ENCODE measurements at places on chromosomes 1 and 21. TPM values are rescaled to one million over a fixed set of nuclear protein-coding genes. Genes with fewer than 3 reads are reported as not detected.

DNASE2B gene
- polyA plus RNA-seq, result not detected

DNA sequence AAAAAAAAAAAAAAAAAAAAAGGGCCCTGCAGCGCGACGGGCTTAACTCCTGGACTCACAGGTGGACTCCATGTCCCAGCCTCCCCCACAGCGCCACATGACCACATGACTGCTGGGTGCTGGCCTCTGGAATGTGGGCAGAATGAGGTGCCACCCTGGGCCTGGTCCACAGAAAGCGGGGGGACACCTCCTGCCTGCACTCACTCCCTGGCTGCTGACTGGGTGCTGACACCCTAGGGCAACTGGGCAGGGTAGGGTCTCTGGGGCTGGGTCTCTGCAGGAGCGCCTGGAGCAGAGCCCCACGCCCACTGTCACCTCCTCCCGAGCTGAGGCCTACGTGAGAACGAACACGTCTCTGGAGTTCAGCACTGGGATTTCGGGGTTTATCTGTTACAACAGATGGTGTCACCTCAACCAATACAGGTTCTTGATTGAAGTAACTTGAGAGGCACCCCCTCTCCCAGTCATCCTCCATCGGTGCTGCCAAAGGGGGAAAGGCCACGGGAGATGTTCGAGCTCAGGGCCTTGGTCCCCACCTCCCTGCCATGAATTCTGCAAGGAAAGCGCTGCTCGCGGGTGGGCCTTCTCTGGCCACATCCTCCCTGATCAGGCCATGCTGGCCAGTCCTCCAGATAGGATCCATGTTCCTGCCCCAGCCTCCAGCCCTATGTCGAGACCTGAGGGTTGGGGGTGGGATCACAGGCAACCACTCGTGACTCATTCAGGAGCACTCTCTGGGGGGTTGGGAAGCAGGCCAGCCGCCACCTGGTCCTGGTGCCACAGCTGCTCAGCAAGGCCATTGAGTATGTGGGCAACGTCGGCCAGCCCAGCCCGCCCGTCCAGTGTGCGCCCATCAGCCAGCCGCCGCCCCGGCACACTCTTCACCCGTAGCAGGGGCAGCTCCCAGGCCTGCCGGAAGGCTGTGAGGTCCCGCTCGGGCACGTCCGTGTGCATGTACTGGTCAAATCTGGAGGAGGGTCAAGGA lies 5.4 kb downstream of the CPLANE2 start:
- DNase-seq, result no peak

- DNase-seq, result no peak
Measured at GRCh38 chr1:212203630-212204029, 81.6 kb upstream of the PPP2R5A start.

GRCh38 chr21:42388740-42389448 lies 7.0 kb downstream of the TMPRSS3 start:
- no peak for DNase-seq

DNA sequence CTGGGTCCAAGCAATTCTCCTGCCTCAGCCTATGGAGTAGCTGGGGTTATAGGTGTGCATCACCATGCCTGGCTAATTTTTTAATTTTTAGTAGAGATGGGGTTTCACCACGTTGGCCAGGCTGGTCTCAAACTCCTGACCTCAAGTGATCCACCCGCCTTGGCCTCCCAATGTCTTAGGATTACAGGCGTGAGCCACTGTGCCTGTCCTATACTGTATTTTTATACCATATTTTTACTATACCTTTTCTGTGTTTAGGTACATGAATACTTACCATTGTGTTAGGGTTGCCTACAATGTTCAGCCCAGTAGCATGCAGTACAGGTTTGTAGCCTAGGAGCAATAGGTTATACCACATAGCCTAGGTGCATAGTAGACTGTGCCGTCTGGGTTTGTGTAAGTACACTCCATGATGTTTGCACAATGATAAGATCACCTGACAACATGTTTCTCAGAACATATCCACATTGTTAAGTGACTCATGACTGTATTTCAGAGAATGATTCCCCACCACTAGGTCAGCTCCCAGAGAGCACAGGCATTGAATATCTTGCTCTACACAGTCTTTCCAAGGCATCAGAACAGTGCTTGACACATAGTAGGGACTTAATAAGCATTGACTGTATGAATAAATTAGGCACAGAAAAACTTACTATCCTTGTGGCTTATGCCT lies 6.0 kb upstream of the CITED4 start:
- DNase-seq, result no peak

DNA sequence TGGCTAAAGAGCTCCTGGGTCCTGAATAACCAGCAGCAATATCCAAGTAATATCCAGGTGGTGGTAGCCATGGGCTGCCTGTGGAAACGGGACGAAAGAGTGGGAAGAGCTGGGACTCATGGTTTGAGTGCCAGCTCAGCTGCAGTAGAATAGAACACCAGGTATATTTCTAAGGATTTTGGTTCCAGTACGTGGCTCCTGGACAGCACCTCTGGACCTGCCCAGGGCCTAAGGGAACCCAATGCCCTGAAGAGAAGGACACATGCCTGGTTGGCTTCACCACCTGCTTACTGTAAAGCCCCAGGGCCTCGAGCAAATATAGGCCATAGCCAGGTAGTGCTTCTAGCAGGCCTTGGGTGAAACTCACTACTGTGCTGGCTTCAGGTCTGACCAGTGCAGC lies 566.7 kb downstream of the KIF26B start:
- DNase-seq, result no peak

COL9A2 gene
- 17.6 TPM for polyA plus RNA-seq

DNA sequence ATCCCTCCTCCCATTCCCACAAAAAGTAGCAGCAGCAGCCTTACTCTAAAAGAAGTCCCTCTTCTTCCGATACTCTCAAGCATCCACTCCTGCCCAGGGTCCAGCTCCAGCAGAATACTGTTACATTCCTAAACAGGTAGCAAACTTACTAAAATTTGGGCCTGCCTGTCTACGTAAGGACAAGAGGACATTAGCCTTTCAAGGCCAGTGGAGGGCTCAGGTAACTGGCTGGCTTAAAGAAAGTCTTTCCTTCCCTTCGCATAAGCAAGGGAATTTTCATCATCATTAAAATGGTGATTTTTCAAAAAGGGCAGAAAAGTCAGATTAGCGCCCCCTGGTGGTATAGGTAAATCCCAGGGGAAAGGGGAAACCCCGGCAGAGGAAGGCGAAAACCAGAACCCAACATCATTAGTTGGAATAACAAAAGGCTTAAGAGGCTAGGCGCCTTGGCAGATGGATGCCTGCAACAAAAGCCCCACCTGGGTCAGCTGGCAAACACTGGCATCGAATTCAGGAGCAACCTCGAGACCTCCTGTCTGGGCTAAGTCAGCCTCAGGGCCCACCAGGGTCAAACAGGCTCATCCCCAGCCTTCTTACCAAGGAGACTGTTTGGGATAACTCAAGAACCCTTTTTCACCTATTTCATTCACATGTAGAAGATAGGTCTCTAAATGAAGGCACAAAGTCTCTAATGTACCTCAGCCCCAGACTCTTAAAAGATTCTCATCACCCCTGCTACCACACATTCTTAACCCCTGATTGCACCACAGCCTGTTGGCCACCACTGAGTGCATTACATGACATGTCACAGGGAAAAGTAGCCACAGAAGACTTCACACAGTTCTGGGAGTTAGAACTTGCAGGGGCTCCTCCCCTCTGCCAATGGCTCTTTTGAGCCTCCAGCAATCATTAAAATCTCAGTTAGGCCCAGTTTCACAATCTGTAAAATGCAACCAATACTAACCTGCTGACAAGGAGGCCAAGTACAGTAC lies 36.7 kb downstream of the ERI3 start:
- peak; percentile 11 for DNase-seq

GRCh38 chr1:18668046-18668445 lies 37.4 kb downstream of the PAX7 start:
- DNase-seq, result no peak

DDAH1 gene
- polyA plus RNA-seq, result 94.3 TPM

TSPAN2 gene
- 10.4 TPM for polyA plus RNA-seq

DNA sequence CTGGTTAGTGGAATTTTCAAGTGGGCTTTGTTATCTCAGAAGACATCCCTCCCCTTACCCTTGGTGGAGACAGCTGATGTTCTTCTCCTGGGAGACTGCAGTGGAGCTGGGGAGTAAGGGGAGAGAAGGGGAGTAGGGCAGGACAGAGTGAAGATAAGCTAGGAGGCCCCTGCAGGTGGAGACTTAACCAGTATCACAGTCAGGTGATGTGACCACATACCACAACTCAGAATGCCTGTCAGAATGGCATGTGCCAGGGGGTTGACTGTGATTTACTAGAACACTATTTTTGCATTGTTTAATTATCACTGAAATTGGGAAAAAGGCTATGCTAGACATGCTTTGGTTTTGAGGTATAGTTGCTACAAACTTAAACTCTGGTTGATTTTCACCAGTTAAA lies 124.6 kb downstream of the NRDC start:
- DNase-seq, result no peak

- no peak for DNase-seq
Measured at GRCh38 chr1:26020941-26021646, 481 bp upstream of the EXTL1 start.

DPT gene
- polyA plus RNA-seq, result 0.78 TPM

DNA sequence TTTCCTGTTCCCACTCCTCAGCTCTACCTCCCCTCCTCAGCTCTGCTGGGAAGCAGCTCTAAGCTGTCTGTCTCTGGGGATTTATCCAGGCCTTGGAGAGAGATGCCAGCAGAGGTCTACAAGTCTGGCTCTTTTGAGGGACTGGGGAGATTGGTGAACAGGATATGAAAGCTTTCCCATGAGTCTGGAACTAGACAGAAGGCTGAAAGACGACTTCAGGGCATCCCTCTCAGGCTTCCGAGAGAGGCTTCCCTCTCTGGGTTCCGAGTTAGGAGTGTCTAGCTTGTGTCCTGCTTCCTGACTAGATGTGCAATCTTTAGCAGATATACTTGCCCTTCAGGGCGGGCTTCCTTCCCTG lies 733 bp downstream of the TMEM35B start:
- peak; percentile 7 for DNase-seq

GRCh38 chr1:20634065-20634593 lies 871 bp downstream of the PINK1 start:
- peak; percentile 7 for DNase-seq

NEGR1 gene
- 3.3 TPM for polyA plus RNA-seq

TNFAIP8L2 gene
- 1.9 TPM for polyA plus RNA-seq

ZNF593OS gene
- polyA plus RNA-seq, result 1.0 TPM

DNA sequence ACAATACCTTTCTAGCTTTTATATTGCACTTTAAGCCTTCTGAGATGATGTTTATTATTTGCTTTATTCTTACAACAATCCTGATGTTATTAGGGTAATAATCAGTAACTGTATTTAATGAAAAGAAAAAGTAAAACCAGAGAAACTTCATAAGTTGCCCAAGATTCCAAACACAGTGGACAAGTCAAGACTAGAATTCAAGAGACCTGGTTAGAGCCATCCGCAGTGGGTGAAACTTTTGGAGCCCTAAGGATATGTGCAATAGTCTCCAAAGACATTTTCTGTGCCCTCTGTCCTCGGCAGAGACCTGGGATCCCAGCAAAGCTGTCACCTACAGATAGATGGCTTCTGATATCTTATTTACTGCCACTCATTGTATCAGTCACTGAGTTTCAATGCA lies 106.8 kb upstream of the DPT start:
- DNase-seq, result no peak

GRCh38 chr1:210677533-210677932 lies 348.8 kb downstream of the HHAT start:
- DNase-seq, result no peak

- no peak for DNase-seq
Measured at GRCh38 chr1:197453376-197454058, 185.5 kb downstream of the CRB1 start.

PLD5 gene
- 0.33 TPM for polyA plus RNA-seq

PDPN gene
- polyA plus RNA-seq, result 53.2 TPM

DNA sequence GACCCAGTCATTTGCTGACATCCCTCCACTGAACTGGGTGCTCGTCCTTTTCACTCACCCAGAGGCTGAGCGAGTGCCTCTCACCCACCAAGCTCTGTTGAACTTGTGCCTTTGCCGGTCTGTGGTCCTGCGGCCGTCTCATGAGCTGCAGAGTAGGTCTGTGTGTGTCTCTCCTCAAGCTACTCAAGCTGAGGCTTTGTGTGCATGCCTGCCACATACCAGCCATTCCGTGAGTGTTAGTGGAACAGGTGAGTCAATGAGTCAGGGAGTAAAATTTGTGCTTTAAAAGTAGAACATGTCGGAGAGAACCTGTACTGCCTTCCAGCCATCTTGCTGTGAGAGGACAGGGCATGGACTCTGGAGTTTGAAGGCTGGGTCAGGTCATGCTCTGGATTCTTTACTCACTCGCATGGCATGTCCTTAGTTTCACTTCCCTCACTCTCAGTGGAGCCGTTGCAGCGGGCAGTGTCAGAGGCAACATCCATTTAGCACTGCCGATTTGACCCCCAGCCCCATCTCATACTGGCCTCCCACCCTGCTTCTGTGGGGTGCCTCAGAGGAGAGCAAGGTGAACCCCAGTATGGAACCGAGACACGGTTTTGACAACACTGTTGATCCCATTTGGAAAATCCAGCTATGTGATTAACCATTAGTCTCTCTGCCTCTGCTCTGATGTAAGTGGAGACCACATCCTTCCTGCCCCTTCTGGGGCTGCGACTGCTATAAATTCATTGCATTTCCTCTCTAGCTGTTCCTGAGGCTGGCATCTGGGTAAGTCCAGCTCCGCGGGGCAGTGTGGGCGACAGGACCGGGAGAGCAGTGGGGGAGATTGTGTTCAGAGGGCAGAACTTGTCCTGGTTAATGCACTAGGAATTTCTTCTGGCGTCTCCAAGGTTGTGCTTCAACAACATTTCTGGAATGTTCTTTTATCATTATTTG lies at the start of gene NLRP3:
Gene NLRP3, plus strand, starts transcription at position 751 of the 939 bp plus-strand sequence. CDS start 2,628 bp downstream, outside the sequence.
- no peak for DNase-seq

DNA sequence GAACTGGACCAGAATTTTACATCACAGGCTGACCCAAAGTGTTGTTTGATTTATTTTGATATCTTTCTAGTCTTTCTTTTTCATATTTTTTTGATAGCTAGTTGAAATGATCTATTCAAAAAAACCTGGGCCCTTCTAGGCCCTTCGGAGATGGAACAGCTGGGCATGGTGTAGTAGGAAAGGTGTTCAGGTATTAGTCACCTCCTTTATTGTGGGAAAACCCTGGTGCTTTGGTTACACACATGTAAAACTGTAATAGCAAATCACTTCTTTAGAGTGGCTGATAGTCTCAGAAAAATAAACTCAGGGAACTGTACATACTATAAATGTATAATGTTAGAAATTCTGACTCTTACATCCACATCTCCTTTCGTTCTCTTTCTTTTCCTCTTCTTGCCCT lies 234.5 kb downstream of the PLA2G4A start:
- DNase-seq, result no peak

SMIM12 gene
- 20.6 TPM for polyA plus RNA-seq

SPATC1L gene
- polyA plus RNA-seq, result 7.7 TPM

- no peak for DNase-seq
Measured at GRCh38 chr1:213330281-213330680, 279.2 kb downstream of the RPS6KC1 start.

GRCh38 chr1:225834417-225835329 lies 24.7 kb downstream of the EPHX1 start:
- DNase-seq, result peak; percentile 89

GRCh38 chr1:225482421-225482950 lies 54.6 kb upstream of the LBR start:
- DNase-seq, result no peak

THBS3 gene
- 38.8 TPM for polyA plus RNA-seq
